ENCODE measurements at places on chromosomes 7 and 10.

GRCh38 chr7:97089771-97090170 lies 27.7 kb upstream of the SDHAF3 start:
- DNase-seq, result no peak

GRCh38 chr7:136513744-136514143 lies 354.7 kb upstream of the CHRM2 start:
- no peak for DNase-seq

DNA sequence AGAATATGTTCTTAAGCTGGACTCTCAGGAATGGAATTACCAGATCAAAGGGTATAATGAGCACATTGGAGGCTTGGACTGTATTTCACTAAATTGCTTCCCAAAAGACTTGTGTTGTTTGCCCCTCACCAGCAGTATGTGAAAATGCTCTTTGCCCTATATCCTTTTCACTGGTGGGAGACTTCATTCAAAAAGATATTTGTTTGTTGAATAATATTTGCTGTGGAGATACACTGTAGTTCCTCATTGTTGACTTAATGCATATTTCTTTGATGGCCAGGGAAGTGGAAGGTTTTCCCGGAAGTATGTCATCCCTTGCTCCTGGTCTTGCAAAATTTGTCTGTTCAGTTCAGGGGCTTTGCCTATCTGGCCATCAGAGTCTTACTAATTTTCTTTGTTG lies 19.4 kb downstream of the GSTO2 start:
- DNase-seq, result no peak

DNA sequence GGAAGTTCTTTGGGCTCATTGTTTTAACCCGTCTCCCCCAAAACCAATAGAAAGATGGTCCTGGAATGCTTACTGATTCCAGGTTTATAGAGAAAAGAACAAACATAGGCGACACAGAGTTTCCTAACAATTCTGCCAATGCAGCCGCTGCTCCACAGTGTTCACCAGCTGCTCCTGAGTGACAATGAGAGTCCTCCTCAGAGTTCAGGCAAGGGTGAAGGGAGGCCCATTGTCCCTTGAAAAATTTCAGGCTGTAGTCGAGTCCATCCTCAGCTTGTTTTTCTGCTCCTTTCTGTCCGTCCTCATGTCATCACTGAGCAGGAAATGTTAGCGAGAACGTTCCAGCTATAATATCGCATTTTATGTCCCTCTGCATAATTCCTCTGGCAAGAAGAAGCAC lies 537.6 kb downstream of the TCERG1L start:
- DNase-seq, result no peak

- DNase-seq, result no peak
These were observed 66.8 kb downstream of the LRMDA start for GRCh38 chr10:75497997-75498883.

- no peak for DNase-seq
These were observed 1.6 kb downstream of the C10orf143 start for GRCh38 chr10:130108934-130109604.

- DNase-seq, result no peak
These were observed 10.6 kb downstream of the CD36 start for GRCh38 chr7:80649011-80649410.

- DNase-seq, result no peak
These were observed 728.3 kb downstream of the SORCS1 start for GRCh38 chr10:106436123-106436715.

GRCh38 chr7:13979671-13980435 lies 9.6 kb downstream of the ETV1 start:
- DNase-seq, result no peak

- no peak for DNase-seq
These were observed 4.7 kb upstream of the AGMO start for GRCh38 chr7:15566476-15566875.

- DNase-seq, result no peak
These were observed 37.6 kb downstream of the DAGLB start for GRCh38 chr7:6409944-6410693.

GRCh38 chr7:147556317-147556716 lies 1034.2 kb upstream of the C7orf33 start:
- no peak for DNase-seq

GRCh38 chr7:2173189-2173827 lies 59.4 kb downstream of the MAD1L1 start:
- no peak for DNase-seq

- DNase-seq, result no peak
These were observed 155.5 kb downstream of the RNF216 start for GRCh38 chr7:5625938-5626337.

Measured in activated T-helper 1 cell treated with Interleukin-2 at 50 U/mL for 16 hours (primary cell).